WERI-Rb-1 (cell line): ENCODE measurements at places on chromosomes 3 and 15.

GRCh38 chr15:25268166-25268565, 170.7 kb downstream of the UBE3A start:
- DNase-seq, result no peak

- no peak for DNase-seq
These were observed 63.6 kb upstream of the BOC start for GRCh38 chr3:113147681-113148261.

DNA sequence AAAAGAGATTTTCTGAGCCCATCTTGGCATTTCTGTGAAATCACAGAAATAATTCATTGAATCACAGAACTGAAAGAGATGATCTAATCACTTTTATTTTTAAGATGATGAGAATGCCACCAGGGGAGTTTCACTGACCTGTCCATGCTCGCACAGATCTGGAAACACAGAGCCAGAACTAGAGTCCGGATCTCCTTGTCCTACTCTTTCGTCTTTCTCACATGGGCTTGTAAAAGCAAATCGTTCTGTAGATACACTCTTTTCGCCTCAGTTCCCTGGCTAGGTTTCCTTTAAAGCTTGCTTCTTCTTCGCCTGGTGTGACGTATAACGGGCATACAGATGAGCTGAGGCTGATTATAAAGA, 122.5 kb upstream of the SPRED1 start:
- no peak for DNase-seq

GRCh38 chr3:2354702-2355101, 256.0 kb downstream of the CNTN4 start:
- peak; percentile 48 for DNase-seq

GRCh38 chr3:5563537-5564277, 376.2 kb downstream of the EDEM1 start:
- DNase-seq, result no peak

DNA sequence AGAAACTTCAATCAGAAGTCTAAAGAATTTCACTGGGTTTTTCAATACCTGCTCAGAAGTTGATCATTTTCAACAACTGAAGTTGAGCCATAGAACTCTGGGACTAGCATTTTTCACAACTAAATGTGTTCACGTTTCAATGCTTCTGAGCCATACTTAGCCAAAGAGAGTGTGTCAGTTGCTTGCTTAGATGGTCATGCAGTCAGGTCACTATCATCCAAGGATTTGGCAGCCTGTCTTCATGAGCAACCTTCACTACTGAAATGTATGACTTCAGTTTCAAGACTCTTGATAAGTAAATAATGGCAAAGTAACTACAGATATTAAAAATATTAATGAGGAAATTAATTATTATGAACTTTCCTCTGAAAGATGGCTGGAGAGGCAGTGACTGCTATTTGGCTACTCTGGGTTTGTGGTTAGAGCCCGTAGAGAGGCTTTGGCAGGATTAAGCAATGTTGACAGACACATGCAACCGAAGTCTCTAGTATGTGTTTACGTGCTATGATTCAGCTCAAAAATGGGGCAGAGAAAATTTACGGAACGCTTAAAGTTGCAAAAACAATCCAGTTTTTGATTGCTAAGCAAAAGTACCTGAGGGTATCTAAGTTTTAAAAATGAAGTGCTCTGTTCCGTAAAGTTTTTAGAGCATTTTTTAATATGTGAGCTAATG, 133.8 kb downstream of the GMNC start:
- DNase-seq, result no peak

- DNase-seq, result no peak
These were observed 73.7 kb upstream of the PROK2 start for GRCh38 chr3:71858503-71859122.

- DNase-seq, result peak; percentile 76
These were observed 8.9 kb upstream of the SEMA5B start for GRCh38 chr3:123036352-123037014.

DNA sequence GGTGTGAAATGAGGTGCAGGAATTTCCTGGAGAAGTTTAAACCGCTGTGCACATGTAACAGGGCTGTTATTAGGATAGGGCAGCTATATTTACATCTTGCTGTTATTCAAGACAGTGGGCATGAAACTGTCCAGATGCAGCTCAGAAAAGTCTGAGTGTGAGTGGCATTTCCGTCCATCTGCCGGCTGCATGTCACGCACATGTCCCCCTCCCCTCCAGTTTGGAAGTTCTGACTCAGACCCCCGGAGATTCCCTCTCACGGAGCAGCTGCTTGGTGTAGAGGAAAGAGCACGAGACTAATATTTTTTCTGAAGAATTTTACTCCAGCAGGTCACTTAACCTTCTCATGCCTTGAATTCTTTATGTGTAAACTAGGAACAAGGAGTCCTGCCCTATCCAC, 69.8 kb downstream of the FEM1B start:
- DNase-seq, result no peak

DNA sequence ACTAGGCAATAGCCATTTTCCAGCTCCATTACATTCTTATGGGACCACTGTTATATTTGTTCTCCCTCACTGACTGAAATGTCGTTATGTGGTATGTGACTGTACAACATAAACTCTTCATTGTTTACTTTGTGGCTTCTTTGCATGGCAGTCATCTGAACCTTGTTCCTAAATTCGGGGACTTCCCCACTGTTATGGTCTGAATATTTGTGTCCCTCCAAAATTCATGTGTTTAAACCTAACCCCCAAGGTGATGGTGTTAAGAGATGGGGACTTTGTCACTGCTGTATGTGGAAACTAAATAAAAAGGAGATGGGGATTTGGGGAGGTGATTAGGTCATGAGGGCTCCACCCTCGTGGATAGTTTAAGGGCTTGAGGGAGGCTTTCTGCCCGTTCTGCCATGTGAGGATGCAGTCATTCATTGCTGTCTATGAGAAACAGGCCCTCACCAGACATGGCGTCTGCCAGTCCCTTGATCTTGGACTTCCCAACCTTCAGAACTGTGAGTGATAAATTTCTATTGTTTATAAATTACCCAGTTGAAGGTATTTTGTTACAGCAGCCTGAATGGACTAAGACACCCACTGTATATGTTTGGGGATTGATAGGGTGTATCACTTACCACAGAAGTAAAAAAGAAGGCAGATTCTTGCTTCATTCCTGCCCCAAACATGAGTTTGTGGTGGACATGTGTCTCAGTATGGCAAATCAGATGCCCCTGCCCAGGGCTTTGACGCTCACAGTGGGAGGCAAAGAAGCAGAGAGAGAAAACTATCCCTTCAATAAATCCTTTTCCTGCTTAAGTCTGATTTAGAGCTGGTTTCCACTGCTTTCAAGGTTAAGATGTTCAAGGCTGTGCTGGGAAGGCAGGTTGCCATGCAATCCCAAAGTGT, 138.0 kb upstream of the UBE2E1 start:
- no peak for DNase-seq

DNA sequence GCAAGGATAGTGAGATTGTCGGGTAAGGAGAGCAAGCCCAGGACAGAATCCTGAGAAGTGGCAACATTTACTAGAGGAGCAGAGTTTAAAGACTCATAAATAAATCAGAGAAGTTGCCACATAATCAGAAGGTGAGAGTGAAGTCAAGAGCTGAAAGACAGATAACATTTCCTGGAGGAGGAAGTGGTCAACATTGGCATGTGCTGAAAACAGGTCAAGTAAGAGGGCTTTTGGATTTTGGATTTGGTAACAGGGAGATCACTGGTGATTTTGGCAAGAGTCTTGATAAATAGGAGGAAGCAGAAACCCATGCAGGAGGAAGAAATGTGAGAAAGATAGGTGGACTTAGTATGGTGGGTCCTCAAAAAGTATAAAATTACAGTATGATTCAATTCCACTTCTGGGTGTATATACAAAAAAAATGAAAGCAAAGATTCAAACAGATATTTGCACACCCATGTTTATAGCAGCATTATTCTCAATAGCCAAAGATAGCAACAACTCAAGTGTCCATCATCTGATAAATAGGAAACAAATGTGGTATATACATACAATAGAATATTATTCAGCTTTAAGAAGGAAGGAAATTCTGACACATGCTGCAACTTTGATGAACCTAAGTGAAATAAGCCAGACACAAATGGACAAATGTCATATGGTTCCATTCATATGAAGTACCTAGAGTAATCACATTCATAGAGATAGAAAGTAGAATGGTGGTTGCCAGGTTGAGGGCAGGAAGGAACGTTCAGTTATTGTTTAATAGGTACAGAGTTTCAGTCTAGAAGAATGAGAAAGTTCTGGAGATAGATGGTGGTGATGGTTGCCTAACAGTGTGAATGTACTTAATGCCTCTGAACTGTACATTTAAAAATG, 27.3 kb upstream of the MBNL1 start:
- no peak for DNase-seq
